ENCODE measurements at places on chromosomes 1 and 21. TPM values are rescaled to one million over a fixed set of nuclear protein-coding genes. Genes with fewer than 3 reads are reported as not detected.

PRMT2 gene
- 100 TPM for total RNA-seq

RORC gene
- 19.1 TPM for total RNA-seq

OR2T11 gene
- total RNA-seq: 0.57 TPM

RNF186 gene
- total RNA-seq: 2.7 TPM

MMEL1 gene
- total RNA-seq: 4.0 TPM

TFF3 gene
- total RNA-seq: 22.4 TPM

LEFTY1 gene
- 8.6 TPM for total RNA-seq

DEGS1 gene
- 83.1 TPM for total RNA-seq

OR2T35 gene
- total RNA-seq: 0.28 TPM

LENEP gene
- total RNA-seq: not detected

GRCh38 chr1:59482986-59483385 lies 186.1 kb downstream of the FGGY start:
- no peak for DNase-seq

- DNase-seq: peak; percentile 44
These were observed 277.4 kb downstream of the BRINP2 start for GRCh38 chr1:177448036-177448615.

- DNase-seq: no peak
These were observed 46.7 kb downstream of the H3-3A start for GRCh38 chr1:226108935-226109828.

- no peak for DNase-seq
These were observed 11.0 kb upstream of the NPPB start for GRCh38 chr1:11869650-11870207.

- DNase-seq: no peak
These were observed 22.3 kb upstream of the DHX9 start for GRCh38 chr1:182816863-182817262.
